ENCODE measurements at places on chromosomes 13 and 19. TPM values are rescaled to one million over a fixed set of nuclear protein-coding genes. Genes with fewer than 3 reads are reported as not detected.

- H3K4me3 ChIP-seq = peak overlapping the region; percentile 53
- DNase-seq = peak; percentile 95
- peaks cover 21% of the 10 kb centered on the region for H3K4me1 ChIP-seq
Observed at GRCh38 chr19:6752256-6753177, 13.0 kb downstream of the TRIP10 start.

GRCh38 chr13:48162217-48162616 is 67.3 kb upstream of the MED4 start:
- no peaks in the 10 kb centered on the region for H3K36me3 ChIP-seq
- H3K27ac ChIP-seq = no peak overlapping the region
- H3K4me1 ChIP-seq = no peaks in the 10 kb centered on the region
- no peaks in the 10 kb centered on the region for H3K27me3 ChIP-seq

- no peaks in the 10 kb centered on the region for H3K36me3 ChIP-seq
- H3K27me3 ChIP-seq = no peaks in the 10 kb centered on the region
- H3K4me3 ChIP-seq = no peak overlapping the region
Observed at GRCh38 chr13:98511435-98511834, 65.5 kb downstream of the STK24 start.

DNA sequence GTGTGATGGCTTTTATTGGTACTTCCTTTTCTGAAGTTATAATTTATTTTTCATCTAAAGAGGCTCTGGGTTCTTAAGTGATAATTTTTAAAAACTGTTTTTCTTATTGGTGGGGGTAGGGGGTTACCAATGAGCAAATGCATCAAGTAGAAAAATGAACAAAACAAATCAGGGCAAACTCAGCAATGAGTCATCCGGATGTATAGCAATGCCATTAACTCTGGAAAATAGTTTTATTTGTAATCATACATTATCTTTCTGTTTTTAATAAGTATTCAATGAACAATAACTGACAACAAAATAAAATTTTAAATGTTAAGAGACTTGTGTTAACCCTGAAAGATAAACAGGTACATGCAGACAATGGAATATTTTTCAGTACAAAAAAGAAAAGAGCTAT is 67.6 kb downstream of the UFM1 start:
- H3K4me1 ChIP-seq = no peaks in the 10 kb centered on the region
- no peak overlapping the region for H3K4me3 ChIP-seq
- no peaks in the 10 kb centered on the region for H3K27me3 ChIP-seq
- H3K36me3 ChIP-seq = no peaks in the 10 kb centered on the region

DNA sequence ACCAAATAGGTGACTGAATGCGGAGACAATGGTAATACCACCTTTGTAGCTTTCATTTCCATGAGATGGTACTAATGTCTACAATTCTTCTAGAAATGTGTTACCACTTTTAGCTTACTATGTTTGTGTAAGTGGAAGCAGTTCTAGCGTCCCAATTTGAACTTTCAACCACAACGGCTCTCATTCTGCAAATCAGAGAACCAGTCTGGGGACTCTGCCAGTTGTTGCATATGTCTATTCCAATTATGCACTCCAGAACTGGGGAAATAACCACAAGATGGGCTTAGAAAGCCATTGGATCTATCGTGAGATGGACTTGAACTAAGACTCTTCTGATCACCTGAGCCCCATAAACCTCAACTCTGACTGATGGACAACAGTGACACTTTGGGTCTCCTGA is 862.3 kb downstream of the SLITRK1 start:
- H3K27ac ChIP-seq = no peak overlapping the region
- H3K27me3 ChIP-seq = no peaks in the 10 kb centered on the region
- no peak overlapping the region for H3K4me3 ChIP-seq
- H3K36me3 ChIP-seq = no peaks in the 10 kb centered on the region

GRCh38 chr19:17529239-17530158 is 18.1 kb downstream of the PGLS start:
- H3K36me3 ChIP-seq = no peaks in the 10 kb centered on the region
- H3K27ac ChIP-seq = no peak overlapping the region
- no peak overlapping the region for H3K4me3 ChIP-seq
- no peak for DNase-seq

- no peaks in the 10 kb centered on the region for H3K4me1 ChIP-seq
- DNase-seq = no peak
- H3K27ac ChIP-seq = no peak overlapping the region
- H3K36me3 ChIP-seq = no peaks in the 10 kb centered on the region
- H3K27me3 ChIP-seq = no peaks in the 10 kb centered on the region
Observed at GRCh38 chr13:55230570-55230908, 1910.2 kb upstream of the PRR20A start.

GRCh38 chr19:39518458-39518857 is 3.5 kb downstream of the SELENOV start:
- H3K4me1 ChIP-seq = no peaks in the 10 kb centered on the region
- H3K27me3 ChIP-seq = no peaks in the 10 kb centered on the region
- H3K36me3 ChIP-seq = no peaks in the 10 kb centered on the region
- H3K4me3 ChIP-seq = no peak overlapping the region
- no peak overlapping the region for H3K27ac ChIP-seq

DNA sequence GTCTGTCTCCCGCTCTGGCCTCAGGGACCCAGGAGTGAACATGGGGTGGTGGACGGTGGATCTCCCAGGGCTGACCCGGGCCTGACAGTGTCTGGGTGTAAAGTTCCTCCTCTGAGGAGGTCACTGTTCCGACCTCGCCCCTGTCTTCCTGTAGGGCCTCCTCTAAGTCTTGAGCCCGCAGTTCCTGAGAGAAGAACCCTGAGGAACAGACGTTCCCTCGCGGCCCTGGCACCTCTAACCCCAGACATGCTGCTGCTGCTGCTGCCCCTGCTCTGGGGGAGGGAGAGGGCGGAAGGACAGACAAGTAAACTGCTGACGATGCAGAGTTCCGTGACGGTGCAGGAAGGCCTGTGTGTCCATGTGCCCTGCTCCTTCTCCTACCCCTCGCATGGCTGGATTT is at the start of gene SIGLEC9:
TSS of gene SIGLEC9 (plus strand) at position 178 of the 400 bp plus-strand sequence. CDS start at position 247, 69 bp downstream.
- H3K36me3 ChIP-seq = no peaks in the 10 kb centered on the region
- no peak for DNase-seq
- no peak within 1 kb of the TSS for H3K27ac ChIP-seq

- H3K27ac ChIP-seq = no peak overlapping the region
- no peaks in the 10 kb centered on the region for H3K27me3 ChIP-seq
- H3K36me3 ChIP-seq = no peaks in the 10 kb centered on the region
- peaks cover 5% of the 10 kb centered on the region for H3K4me1 ChIP-seq
Observed at GRCh38 chr13:80196756-80197155, 144.2 kb downstream of the SPRY2 start.

- H3K27me3 ChIP-seq = peaks cover 2% of the 10 kb centered on the region
- no peaks in the 10 kb centered on the region for H3K4me1 ChIP-seq
- no peak overlapping the region for H3K27ac ChIP-seq
- peak; percentile 46 for DNase-seq
Observed at GRCh38 chr19:35986664-35987570, 8.1 kb upstream of the SDHAF1 start.

DNA sequence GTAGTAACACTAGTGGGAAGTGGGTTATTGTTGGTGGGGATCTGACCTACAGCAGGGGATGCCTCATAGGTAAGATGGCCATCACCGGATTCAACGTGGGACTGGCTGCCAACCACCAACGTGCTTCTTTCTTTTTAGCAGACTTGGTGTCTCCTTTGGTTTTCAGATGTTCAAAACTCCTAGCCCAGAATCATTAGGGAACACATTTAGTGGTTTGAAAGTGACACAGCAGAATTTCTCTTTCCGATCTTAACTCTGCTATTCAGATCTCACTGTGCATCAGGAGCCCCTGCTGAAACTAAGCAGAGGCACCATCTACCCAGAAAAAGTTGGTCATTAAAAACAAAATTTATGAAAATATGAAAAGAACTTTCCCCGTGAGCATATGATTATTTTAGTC is 36.7 kb upstream of the PCDH8 start:
- no peaks in the 10 kb centered on the region for H3K27me3 ChIP-seq
- no peak overlapping the region for H3K4me3 ChIP-seq
- no peak for DNase-seq
- no peaks in the 10 kb centered on the region for H3K36me3 ChIP-seq
- H3K4me1 ChIP-seq = peaks cover 11% of the 10 kb centered on the region

DNA sequence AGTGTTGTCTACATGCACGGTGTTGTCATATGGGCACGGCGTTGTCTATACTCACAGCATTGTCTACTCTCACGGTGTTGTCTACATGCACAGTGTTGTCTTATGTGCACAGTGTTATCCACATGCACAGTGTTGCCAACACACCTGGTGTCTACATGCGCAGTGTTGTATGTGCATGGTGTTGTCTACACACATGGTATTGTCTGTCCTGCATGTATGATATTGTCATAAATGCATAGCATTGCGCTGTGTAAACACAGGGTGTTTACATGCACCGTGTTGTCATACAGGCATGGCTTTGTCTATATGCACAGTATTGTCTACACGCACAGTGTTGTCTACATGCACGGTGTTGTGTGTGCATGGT is 6.8 kb downstream of the ADPRHL1 start:
- peaks cover 9% of the 10 kb centered on the region for H3K4me1 ChIP-seq
- H3K27ac ChIP-seq = no peak overlapping the region
- peaks cover 3% of the 10 kb centered on the region for H3K36me3 ChIP-seq
- no peak overlapping the region for H3K4me3 ChIP-seq

DNA sequence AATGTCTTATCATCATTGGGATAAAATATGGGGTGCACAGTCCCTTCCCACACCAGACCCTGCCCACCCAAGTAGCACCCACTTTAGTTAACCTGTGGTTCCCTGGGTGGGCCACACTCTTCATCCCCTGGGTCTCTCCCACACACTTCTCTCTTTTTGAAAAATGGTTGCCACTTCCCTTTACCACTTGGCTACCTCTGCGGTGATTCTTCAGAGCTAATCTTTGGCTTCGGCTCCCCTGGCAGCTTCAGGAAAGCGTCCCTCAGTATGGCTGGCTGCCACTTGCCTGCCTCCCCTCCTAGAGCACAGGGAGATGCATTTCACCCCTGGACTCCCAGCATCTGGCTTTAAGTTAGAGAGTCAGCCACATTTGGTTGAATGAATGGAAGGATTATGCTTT is 18.2 kb downstream of the CCNA1 start:
- H3K4me3 ChIP-seq = no peak overlapping the region
- H3K27ac ChIP-seq = no peak overlapping the region
- no peak for DNase-seq
- H3K27me3 ChIP-seq = no peaks in the 10 kb centered on the region

DNA sequence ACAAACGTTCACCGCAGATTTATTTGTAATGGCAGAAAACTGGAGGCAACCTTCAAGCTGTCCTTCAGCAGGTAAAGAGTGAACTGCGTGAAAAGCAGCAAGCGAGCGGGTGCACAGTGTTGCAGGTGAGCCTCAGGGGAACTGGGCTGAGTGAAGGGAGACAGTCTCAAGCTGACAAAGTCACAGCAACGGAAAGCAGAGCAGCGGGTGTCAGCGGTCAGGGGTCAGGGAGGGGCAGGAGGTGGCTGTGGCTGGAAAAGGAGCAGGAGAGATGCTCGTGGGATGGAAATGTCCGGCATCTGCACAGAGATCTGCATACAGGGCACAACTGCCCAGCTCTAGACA is 8.5 kb upstream of the RASA3 start:
- H3K4me3 ChIP-seq = no peak overlapping the region
- H3K36me3 ChIP-seq = no peaks in the 10 kb centered on the region
- H3K27me3 ChIP-seq = no peaks in the 10 kb centered on the region
- no peaks in the 10 kb centered on the region for H3K4me1 ChIP-seq
- H3K27ac ChIP-seq = no peak overlapping the region

GRCh38 chr13:26563713-26564112 is 6.2 kb downstream of the WASF3 start:
- H3K4me3 ChIP-seq = no peak overlapping the region
- H3K36me3 ChIP-seq = no peaks in the 10 kb centered on the region
- no peak overlapping the region for H3K27ac ChIP-seq
- DNase-seq = no peak
- H3K27me3 ChIP-seq = no peaks in the 10 kb centered on the region

GRCh38 chr19:56314018-56314380 is 640 bp downstream of the ZSCAN5A start:
- peaks cover 9% of the 10 kb centered on the region for H3K4me1 ChIP-seq
- no peaks in the 10 kb centered on the region for H3K36me3 ChIP-seq
- H3K27ac ChIP-seq = peak overlapping the region; percentile 98
- no peak for DNase-seq
- H3K27me3 ChIP-seq = no peaks in the 10 kb centered on the region
- H3K4me3 ChIP-seq = peak overlapping the region; percentile 66

GRCh38 chr13:19596960-19597361 is 35.6 kb upstream of the TPTE2 start:
- H3K27ac ChIP-seq = peak overlapping the region; percentile 6
- peaks cover 64% of the 10 kb centered on the region for H3K4me1 ChIP-seq
- no peaks in the 10 kb centered on the region for H3K27me3 ChIP-seq
- peak; percentile 86 for DNase-seq

- no peaks in the 10 kb centered on the region for H3K4me1 ChIP-seq
- H3K27me3 ChIP-seq = no peaks in the 10 kb centered on the region
- H3K4me3 ChIP-seq = no peak overlapping the region
Observed at GRCh38 chr19:43774103-43774939, 6.5 kb downstream of the KCNN4 start.

DNA sequence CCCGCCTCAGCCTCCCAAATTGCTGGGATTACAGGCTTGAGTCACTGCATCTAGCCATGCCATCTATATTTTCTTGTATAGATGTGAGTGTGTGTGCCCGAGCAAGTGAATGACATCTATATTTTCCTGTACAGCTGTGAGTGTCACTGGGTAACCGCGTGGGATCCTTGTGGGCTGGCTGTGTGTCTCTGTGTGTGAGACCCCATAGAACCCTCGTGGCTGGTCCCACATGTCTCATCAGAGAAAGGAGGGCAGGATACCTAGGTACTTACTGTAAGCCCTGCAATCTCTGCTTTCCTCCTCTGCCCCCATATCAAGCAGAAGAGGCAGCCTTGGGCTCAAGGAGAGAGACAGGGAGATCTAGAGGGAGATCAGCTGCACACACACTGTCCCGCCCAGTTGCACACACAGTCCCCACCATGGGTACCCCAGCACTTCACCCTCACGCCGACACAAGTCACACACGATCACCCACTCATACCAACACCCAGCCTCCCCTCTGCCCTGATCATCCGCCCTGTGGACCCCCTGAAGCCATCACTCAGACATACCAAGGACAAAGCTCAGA is 655 bp downstream of the DENND1C start:
- H3K4me3 ChIP-seq = no peak overlapping the region
- no peaks in the 10 kb centered on the region for H3K36me3 ChIP-seq
- DNase-seq = no peak

GRCh38 chr19:18832306-18833140 is 764 bp downstream of the UPF1 start:
- H3K36me3 ChIP-seq = peaks cover 4% of the 10 kb centered on the region
- 0 out of 2 replicates have a peak, but pooled peaks cover 8% of the 10 kb centered on the region for H3K4me1 ChIP-seq
- peak overlapping the region; percentile 89 for H3K27ac ChIP-seq
- peak; percentile 68 for DNase-seq
- no peaks in the 10 kb centered on the region for H3K27me3 ChIP-seq
- H3K4me3 ChIP-seq = peak overlapping the region; percentile 92

The BLVRB gene
- total RNA-seq = 101 TPM

The SMIM24 gene
- 1.2 TPM for total RNA-seq

The ZNF765 gene
- total RNA-seq = 13.1 TPM

The LCP1 gene
- total RNA-seq = 32.1 TPM

The UPK1A gene
- total RNA-seq = not detected

The ERICH6B gene
- not detected for total RNA-seq

The SCN1B gene
- total RNA-seq = 1.9 TPM

The PDE4C gene
- 0.36 TPM for total RNA-seq

The ZNF625 gene
- not detected for total RNA-seq

The NKPD1 gene
- 2.4 TPM for total RNA-seq

The SMIM44 gene
- total RNA-seq = not detected

The RFPL4AL1 gene
- total RNA-seq = not detected

The NXNL1 gene
- not detected for total RNA-seq

The EFNA2 gene
- 18.6 TPM for total RNA-seq

The GRK1 gene
- total RNA-seq = not detected

The RASAL3 gene
- total RNA-seq = not detected

The KCTD4 gene
- total RNA-seq = not detected

The KISS1R gene
- total RNA-seq = 13.0 TPM

The LILRB4 gene
- total RNA-seq = not detected

The CALR3 gene
- total RNA-seq = 0.32 TPM

The CEACAM4 gene
- not detected for total RNA-seq
